Kidney capillary endothelial cell (primary cell): ENCODE measurements at places on chromosomes 16 and 17.

DNA sequence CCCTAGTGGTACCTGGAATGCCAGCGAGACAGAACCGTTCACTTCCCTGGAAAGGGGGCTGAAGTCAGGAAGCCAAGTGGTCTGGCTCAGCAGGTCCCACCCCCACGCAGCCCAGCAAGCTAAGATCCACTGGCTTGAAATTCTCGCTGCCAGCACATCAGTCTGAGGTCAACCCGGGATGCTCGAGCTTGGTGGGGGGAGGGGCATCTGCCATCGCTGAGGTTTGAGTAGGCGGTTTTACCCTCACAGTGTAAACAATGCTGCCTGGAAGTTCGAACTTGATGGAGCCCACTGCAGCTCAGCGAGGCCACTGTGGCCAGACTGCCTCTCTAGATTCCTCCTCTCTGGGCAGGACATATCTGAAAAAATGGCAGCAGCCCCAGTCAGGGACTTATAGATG is 464.7 kb upstream of the TOM1L1 start:
- DNase-seq, result no peak

- no peak for DNase-seq
Observed at GRCh38 chr17:8080799-8081219, 6.7 kb downstream of the ALOX12B start.

- peak; percentile 68 for DNase-seq
Observed at GRCh38 chr17:78665952-78666920, 89.0 kb upstream of the DNAH17 start.

GRCh38 chr16:4682616-4683254 is 10.6 kb upstream of the NUDT16L1 start:
- no peak for DNase-seq

GRCh38 chr16:55566432-55567175 is at the start of gene CAPNS2:
TSS of gene CAPNS2 (plus strand) at chr16:55566684. CDS start at chr16:55566757, 73 bp downstream.
- DNase-seq, result no peak
